Stimulated activated CD4-positive, alpha-beta T cell treated with anti-CD3 and anti-CD28 coated beads, Interleukin-12 subunit alpha, Interleukin-12 subunit beta, amount 100 ng/mL, for 4 hours (primary cell): ENCODE measurements at places on chromosomes 7 and 10.

DNA sequence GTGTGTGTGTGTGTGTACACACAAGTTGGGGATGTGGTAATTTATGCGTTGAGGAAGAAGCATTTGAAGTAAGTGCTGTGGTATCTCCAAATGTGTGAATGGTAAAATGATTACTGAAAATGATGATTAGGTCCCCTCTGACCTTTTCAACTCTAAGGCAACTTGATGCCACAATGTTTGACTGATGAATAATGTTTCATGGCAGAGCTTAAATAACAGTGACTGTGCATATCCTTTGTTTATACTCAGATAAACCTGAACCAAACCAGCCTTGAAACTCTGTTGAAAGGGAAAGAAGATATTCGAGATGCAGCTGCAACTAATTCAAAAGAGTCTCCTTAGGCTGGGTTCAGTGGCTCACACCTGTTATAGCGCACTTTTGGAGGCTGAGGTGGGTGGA is 64.8 kb upstream of the YAE1 start:
- no peak for DNase-seq

GRCh38 chr7:135403302-135403701 is 106.6 kb downstream of the CNOT4 start:
- no peak for DNase-seq

DNA sequence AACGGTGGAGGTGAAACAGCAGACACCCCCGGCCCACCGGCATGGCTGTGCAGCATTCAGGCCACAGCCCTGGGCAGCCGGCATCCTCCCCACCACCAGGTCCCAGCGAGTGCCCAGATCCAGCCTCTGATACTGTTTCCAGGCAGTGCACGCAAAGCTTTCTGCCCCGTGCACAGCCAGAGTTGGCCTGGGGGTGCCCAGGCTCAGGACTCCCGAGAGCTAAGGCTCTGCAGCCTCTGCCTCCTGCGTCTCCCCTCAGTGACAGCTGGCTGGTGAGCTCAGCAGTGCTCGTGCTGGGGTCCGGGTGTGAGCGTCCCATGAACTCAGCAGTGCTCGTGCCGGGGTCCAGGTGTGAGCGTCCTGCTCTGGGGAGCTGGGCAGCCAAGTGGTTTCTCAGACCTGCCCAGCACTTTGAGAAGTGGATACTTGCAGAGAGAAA is 65.4 kb downstream of the CFAP46 start:
- no peak for DNase-seq

GRCh38 chr7:17247357-17247756 is 51.1 kb upstream of the AHR start:
- no peak for DNase-seq

- DNase-seq: no peak
Measured at GRCh38 chr7:48411619-48412018, 240.4 kb downstream of the ABCA13 start.

- no peak for DNase-seq
Measured at GRCh38 chr7:39540320-39540719, 25.9 kb upstream of the YAE1 start.

DNA sequence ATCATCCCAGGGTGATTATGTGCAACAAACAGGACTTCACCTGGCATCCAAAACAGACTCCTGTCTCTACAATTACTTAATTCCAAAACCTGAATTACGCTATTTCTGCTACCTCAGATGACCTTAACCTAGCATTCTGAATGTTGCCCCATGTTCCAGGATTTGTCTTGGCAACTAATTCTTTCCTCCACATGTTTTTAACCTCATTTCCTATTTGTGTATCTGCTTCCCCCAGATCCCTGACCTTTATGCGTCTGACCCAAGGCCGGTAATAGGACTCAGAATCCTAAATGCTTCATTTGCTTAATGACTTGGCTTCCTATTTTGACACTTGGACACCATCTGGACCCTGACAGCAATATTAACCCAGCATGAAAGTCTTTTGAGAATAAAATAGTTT is 8.7 kb upstream of the ING3 start:
- DNase-seq: no peak

DNA sequence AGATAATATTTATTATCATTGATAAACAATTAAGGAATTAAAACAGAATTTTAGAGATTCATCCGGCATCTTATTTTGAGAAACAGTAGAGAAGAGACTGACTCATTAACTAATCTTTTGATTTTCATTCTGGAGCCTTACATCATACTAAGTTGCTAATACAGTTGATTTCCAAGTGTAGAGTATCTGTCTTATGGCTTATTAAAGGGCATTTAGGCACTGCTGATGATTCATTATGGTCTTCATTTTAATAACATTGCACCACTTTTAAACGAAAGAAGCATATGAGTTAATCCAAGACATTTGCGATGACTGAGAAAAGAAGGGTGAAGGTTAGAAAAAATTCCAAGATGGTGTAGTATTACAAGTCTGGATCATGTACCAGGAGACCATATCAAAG is 186.0 kb upstream of the CACNA2D1 start:
- DNase-seq: no peak

- peak; percentile 81 for DNase-seq
Measured at GRCh38 chr7:26201247-26202018, at the start of gene CBX3. Gene CBX3 (plus strand): TSS chr7:26201745. CDS start chr7:26202999, 1,254 bp downstream.

- DNase-seq: no peak
Measured at GRCh38 chr10:79250259-79250658, 97.0 kb upstream of the PPIF start.

GRCh38 chr7:20794676-20795075 is 8.0 kb upstream of the SP8 start:
- no peak for DNase-seq

- DNase-seq: no peak
Measured at GRCh38 chr10:74122060-74122459, 28.6 kb downstream of the AP3M1 start.

DNA sequence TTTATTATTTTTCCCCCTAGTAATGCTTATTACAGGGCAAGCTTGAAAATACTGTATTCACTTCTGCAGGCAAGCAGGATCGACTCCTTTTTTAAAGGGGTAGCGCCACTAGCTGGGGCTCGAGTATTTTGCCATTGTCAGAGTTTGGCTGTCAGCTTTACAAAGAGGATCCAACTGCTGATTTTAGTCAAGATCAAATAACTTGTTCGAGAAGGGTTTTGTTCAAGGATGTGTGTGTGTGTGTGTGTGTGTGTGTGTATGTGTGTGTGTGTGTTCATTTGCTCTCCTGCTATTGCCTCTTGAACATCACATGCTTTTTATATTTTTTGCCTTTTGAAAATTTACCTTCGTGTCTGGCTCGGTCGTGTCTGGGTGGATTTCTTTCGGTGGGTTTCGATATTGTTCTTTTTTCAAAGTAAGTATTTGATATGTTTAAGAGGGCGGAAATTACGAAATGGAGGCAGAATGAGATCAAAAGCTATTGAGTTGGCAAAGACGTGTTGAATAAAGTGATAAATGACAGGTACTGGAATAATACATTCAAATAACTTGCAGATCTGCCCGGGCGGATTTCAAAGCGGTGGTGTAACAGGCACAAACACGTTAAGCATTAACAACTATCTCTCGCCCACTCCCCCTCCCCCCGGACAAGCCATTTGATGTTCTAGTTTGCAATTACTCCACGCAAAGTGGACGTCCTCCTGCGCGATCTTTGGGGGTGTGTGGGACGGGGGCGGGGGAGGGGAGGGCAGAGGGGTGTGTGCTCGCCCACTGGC is 1.1 kb downstream of the ARID5B start:
- peak; percentile 68 for DNase-seq

GRCh38 chr7:5041047-5041446 is 4.6 kb upstream of the RBAK start:
- no peak for DNase-seq

- DNase-seq: no peak
Measured at GRCh38 chr10:15478429-15478828, 107.3 kb upstream of the FAM171A1 start.

GRCh38 chr10:12213621-12214020 is 17.6 kb downstream of the CDC123 start:
- DNase-seq: no peak

GRCh38 chr7:47128700-47129099 is 453.2 kb downstream of the TNS3 start:
- no peak for DNase-seq

GRCh38 chr10:18044976-18045720 is 93.4 kb downstream of the SLC39A12 start:
- DNase-seq: no peak

DNA sequence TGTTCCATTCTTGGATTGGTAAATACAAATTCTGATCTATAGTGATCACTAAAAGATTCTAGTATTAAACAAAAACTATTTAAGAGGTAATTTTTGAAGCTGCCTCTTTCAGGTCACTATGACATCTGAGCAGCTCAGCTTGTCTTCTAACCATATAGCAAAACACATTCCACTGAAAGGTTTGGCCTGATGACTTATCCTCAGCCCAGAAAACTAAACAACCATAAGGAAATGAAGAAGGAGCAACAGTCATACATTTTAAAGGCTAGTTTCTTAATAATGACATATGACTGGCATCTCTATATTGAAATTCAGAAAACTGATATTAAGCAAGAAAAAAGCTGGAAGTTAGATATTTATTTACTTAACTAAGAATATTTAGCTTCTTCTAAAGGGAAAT is 24.6 kb downstream of the NT5C2 start:
- DNase-seq: no peak

- DNase-seq: peak; percentile 59
Measured at GRCh38 chr7:2508327-2509215, 11.0 kb upstream of the LFNG start.

- no peak for DNase-seq
Measured at GRCh38 chr7:925601-926000, 28.9 kb downstream of the ADAP1 start.

- DNase-seq: no peak
Measured at GRCh38 chr7:223118-223800, 30.9 kb downstream of the FAM20C start.

- no peak for DNase-seq
Measured at GRCh38 chr7:98294326-98294725, 12.8 kb downstream of the BRI3 start.

DNA sequence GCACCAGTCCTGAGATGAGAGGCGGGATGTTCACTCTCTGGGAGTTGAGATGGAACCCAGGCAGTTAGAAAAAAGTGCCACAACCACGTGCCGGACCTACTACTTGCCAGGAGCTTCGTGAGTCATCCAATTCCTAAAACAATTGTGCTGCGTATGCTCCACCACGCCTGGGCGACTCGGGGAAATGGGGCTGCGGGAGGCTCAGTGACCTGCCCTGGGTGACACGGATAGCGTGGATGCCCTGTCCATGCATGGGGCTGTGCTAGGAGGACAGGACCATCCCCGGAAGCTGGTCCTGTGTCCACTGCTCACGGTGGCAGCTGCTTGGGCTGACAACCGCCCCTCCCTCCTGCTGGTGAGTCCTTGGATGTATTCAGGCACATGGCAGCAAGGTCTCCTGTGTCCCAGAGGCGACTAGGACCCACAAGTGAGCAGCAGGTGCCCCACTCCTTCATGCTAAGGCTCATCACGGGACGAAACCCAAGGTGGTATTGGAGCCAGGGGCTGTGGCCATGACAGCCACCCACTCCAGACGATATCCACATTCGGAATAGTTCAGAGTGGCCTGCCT is 90.4 kb downstream of the BMS1 start:
- no peak for DNase-seq

GRCh38 chr7:125450749-125451148 is 521.1 kb upstream of the POT1 start:
- DNase-seq: no peak

DNA sequence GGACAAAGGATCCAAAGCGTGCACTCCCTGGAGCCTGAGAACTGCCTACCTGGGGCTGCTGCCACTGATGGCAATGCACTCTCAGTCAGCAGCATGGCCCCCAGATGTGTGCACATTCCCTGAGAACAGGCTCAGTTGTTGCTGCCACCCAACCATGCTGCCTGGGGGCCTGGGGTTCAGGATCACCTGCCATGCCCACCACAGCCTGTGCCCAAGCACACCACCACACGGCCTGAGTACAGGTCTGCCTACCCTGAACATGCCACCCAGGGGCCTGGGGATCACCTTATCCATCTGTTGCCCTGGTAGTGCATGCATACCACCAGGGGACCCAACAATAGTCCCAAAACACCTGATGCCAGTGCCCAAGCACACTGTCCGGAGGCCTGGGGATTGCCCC is 1174.5 kb downstream of the SORCS1 start:
- no peak for DNase-seq

DNA sequence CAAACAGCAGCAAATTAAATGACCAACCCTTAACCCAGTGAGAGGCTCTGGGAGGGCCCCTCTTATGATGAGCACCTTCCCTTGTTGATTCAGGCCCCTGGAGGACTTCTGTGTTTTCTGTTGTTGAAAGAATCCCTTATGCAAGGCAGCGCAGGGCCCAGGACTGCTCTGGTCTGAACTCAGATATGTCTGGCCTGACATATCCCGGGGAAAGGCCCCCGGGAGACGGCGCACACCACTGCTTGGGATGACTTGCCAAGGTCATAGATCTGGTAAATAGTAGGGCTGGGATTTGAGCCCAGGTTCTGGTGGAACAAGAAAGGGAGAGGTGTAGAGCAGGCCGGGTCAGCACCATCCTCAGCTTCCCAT is 124.0 kb downstream of the AOAH start:
- no peak for DNase-seq

GRCh38 chr10:79310200-79310865 is 36.9 kb upstream of the PPIF start:
- DNase-seq: no peak

DNA sequence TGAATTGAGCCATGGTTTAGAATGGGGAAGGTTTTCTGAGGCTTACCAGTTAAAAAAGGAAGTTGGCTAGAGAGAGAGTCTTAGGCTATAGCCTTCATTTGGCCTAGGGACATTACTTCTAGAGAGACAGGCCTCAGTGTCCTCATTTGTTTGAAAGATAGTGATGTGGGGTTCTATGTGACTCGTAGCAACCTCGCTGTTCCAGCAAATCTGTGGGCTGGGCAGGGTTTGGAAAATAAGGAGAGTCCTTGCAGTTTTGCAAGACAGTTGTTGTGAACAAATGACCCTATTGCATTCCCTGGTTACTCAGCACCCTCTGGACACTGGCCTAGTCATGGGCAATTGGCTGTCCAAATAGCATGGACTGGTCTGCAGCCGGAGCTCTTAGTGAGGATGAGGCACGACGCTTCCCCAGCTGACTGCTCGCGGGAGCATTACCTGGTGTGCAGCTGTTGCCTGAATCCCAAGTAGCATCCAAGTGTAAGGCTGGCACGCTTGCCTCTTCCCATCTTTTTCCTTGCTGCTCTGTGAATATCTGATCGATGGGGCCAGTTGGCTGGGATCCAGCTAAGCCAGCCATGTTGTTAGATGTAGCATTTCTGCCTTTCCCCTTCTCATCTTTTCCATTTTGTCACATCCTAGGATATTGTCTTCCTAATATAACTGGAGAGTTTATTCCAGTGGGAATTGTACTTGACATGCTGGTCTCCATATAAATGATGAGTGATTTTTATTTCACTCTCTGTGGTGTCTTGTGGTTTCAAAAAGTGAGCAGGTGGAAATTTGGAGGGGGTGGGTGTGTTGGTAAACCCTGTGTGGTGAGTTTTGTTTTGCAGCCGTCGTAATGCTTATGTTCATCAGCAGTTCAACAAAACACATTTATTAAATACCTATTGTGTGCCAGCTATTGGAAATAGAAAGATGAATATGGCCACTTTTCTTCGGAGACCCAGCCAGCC is 99.8 kb downstream of the SND1 start:
- DNase-seq: no peak

- DNase-seq: no peak
Measured at GRCh38 chr10:120632047-120632446, 175.0 kb downstream of the PLPP4 start.
